ENCODE measurements at places on chromosomes 16 and 17.
A peak's percentile ranks its signal among the peaks of the same experiment; 100 is the strongest.

- peaks cover 7% of the 10 kb centered on the region for H3K36me3 ChIP-seq
- H3K4me1 ChIP-seq: peaks cover 15% of the 10 kb centered on the region
- H3K27me3 ChIP-seq: no peaks in the 10 kb centered on the region
- H3K27ac ChIP-seq: no peak overlapping the region
Measured at GRCh38 chr17:82452162-82452561, 1.6 kb upstream of the CYBC1 start.

- H3K4me1 ChIP-seq: peaks cover 72% of the 10 kb centered on the region
- no peaks in the 10 kb centered on the region for H3K27me3 ChIP-seq
- H3K36me3 ChIP-seq: peaks cover 26% of the 10 kb centered on the region
Measured at GRCh38 chr17:78722246-78722761, 59.8 kb downstream of the CYTH1 start.

DNA sequence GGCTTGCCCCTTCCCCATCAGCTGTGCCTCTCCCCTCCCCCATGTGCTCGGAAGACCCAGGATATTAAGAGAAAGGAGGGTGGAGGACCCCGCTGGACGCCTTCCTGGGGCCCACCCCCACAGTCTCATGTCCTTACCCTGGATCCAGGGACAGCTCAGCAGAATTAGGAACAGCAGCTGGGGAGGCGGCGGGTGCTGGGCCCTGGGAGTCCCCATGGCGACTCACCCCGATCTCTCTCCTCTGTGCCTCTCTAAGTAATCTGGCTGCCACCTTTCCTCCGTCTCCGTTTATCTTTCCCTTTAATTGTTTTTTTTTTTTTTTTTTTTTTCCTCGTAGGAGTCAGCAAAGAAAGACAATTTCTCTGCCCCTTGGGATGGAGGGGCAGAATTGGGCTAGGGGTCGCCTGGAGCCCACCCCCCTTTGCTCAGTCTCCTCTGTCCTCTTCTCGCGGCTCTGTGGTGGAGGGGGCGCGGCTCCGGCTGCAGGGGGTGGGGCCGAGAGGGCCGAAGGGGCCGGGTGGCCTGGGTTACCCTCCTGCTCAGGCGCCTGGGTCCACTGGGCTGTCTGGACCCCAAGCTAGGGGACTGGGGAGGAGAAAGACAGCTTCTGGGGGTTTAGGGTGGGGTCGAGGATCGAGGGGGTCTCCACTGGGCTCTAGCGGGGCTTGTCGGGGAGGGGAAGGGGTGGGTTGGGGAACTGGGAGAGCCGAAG lies 390 bp downstream of the SEZ6L2 start:
- no peak overlapping the region for H3K4me3 ChIP-seq
- no peak overlapping the region for H3K27ac ChIP-seq
- peaks cover 62% of the 10 kb centered on the region for H3K27me3 ChIP-seq
- H3K4me1 ChIP-seq: peaks cover 21% of the 10 kb centered on the region

- no peak for DNase-seq
- no peak overlapping the region for H3K27ac ChIP-seq
- peaks cover 73% of the 10 kb centered on the region for H3K36me3 ChIP-seq
- no peaks in the 10 kb centered on the region for H3K4me1 ChIP-seq
- no peaks in the 10 kb centered on the region for H3K27me3 ChIP-seq
Measured at GRCh38 chr17:58091024-58091567, 7.9 kb downstream of the DYNLL2 start.

- no peak overlapping the region for H3K27ac ChIP-seq
- H3K4me1 ChIP-seq: peaks cover 44% of the 10 kb centered on the region
- peaks cover 52% of the 10 kb centered on the region for H3K36me3 ChIP-seq
- no peak overlapping the region for H3K4me3 ChIP-seq
- no peak for DNase-seq
Measured at GRCh38 chr17:41914358-41914766, 4.4 kb downstream of the ACLY start.

- H3K36me3 ChIP-seq: no peaks in the 10 kb centered on the region
- H3K4me3 ChIP-seq: no peak overlapping the region
- H3K27me3 ChIP-seq: no peaks in the 10 kb centered on the region
- no peak for DNase-seq
- no peaks in the 10 kb centered on the region for H3K4me1 ChIP-seq
Measured at GRCh38 chr16:78298986-78299385, 199.5 kb downstream of the WWOX start.

GRCh38 chr17:1119924-1120323 lies 59.9 kb downstream of the ABR start:
- H3K36me3 ChIP-seq: no peaks in the 10 kb centered on the region
- peak overlapping the region; percentile 47 for H3K27ac ChIP-seq
- H3K27me3 ChIP-seq: no peaks in the 10 kb centered on the region
- DNase-seq: peak; percentile 29

DNA sequence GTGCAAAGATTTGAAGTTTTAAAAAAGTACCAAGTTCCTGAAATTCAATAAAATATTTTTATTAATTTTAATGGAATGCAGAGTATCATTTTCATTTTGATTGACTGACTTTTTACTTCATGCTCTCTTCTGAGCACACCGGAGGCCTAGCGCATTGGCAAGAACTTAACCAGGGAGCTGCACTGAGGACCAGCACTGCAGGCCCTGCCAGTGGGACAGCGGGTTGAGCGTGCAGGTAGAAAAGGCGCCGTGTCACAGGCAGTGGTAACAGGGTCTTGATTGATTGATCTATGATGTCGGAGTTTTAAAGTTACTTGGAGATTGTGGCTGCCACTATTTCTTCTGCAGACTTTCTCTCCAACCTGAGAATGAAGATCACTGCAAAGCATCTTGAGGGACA lies 43.7 kb downstream of the WDR45B start:
- H3K4me3 ChIP-seq: no peak overlapping the region
- H3K27me3 ChIP-seq: no peaks in the 10 kb centered on the region
- DNase-seq: no peak

- DNase-seq: no peak
- H3K36me3 ChIP-seq: peaks cover 54% of the 10 kb centered on the region
- H3K4me3 ChIP-seq: no peak overlapping the region
- H3K27me3 ChIP-seq: no peaks in the 10 kb centered on the region
Measured at GRCh38 chr16:3728424-3729160, 11.3 kb upstream of the TRAP1 start.

DNA sequence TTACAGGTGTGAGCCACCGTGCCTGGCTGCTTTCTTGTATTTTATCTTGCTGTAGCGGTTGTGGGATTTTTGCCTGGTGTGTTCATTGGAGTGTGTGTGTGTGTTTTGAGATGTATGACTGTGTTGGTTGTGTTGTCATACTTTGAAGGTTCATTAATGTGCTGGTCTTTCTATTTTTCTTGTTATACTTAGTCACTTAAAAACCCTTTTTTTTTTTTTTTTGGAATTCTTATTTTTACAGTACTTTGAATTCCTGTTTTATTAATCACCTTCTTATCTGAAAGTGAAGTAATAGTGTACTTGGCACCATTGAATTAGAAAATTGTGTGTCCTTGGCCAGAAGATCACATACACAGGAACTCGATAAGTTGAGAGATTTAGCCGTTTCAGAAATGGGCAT lies 30.2 kb downstream of the TENT4B start:
- no peaks in the 10 kb centered on the region for H3K36me3 ChIP-seq
- H3K4me3 ChIP-seq: no peak overlapping the region
- no peak overlapping the region for H3K27ac ChIP-seq
- H3K27me3 ChIP-seq: no peaks in the 10 kb centered on the region
- peaks cover 8% of the 10 kb centered on the region for H3K4me1 ChIP-seq
- no peak for DNase-seq

- DNase-seq: no peak
- no peaks in the 10 kb centered on the region for H3K36me3 ChIP-seq
- H3K27me3 ChIP-seq: peaks cover 52% of the 10 kb centered on the region
- no peak overlapping the region for H3K4me3 ChIP-seq
- H3K27ac ChIP-seq: no peak overlapping the region
Measured at GRCh38 chr16:67260426-67261063, 11.8 kb downstream of the SLC9A5 start.

- peaks cover 80% of the 10 kb centered on the region for H3K4me1 ChIP-seq
- H3K27ac ChIP-seq: no peak overlapping the region
- no peak overlapping the region for H3K4me3 ChIP-seq
- DNase-seq: no peak
Measured at GRCh38 chr16:346587-346986, 5.9 kb downstream of the AXIN1 start.

All from T-cell (primary cell).